ENCODE measurements at places on chromosomes 5 and 9. TPM values are rescaled to one million over a fixed set of nuclear protein-coding genes. Genes with fewer than 3 reads are reported as not detected.

DNA sequence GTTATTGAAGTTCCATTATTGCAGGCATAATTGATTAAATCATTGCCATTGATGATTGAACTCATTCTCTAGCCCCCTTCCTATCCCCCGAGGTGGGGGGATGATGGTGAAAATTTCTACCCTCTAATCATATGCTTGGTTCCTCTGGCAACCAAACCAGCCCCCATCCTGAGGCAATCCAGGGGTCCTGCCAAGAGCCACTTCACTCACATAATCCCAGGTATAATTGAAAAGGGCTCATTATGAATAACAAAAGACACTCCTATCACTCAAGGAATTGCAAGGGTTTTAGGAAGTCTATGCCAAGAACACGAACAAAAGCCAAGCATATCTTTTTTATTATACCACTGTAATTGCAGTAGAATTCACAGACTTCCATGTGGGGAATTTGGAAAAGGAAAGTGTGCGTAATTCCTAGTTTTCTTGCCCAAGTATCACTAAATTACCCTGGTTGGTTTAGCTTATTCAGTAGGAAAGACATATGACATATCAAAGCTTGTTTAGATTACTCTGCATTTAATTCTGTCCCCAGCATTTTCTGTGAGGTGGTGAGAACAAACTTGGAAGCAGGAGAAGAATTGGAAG, 130.7 kb upstream of the TAF11L2 start:
- H3K27me3 ChIP-seq, result no peaks in the 10 kb centered on the region
- H3K4me1 ChIP-seq, result peaks cover 5% of the 10 kb centered on the region
- H3K36me3 ChIP-seq, result no peaks in the 10 kb centered on the region
- no peak overlapping the region for H3K4me3 ChIP-seq
- H3K27ac ChIP-seq, result no peak overlapping the region

The PRLR gene
- total RNA-seq, result 1.6 TPM

DNA sequence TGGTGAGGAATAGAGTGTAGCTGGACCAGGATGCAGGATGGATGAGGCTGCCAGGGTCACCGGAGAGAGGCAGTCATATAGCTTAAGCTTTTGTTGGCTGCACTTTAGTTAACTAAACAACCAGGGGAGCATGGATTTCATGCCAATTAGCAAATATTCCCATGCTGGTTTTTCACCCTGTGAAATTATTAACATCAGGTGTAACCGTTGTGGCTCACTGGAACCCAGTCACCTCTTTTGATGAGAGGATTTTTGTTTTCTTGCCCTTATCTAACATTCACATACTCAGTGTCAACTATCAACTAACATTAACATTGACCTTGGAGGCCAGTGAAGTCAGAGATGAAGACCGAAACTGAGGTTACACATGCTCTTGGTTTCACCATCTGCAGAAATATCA, 97.2 kb upstream of the BASP1 start:
- DNase-seq, result no peak
- no peaks in the 10 kb centered on the region for H3K27me3 ChIP-seq
- H3K4me1 ChIP-seq, result peaks cover 13% of the 10 kb centered on the region
- no peak overlapping the region for H3K27ac ChIP-seq
- no peak overlapping the region for H3K4me3 ChIP-seq

DNA sequence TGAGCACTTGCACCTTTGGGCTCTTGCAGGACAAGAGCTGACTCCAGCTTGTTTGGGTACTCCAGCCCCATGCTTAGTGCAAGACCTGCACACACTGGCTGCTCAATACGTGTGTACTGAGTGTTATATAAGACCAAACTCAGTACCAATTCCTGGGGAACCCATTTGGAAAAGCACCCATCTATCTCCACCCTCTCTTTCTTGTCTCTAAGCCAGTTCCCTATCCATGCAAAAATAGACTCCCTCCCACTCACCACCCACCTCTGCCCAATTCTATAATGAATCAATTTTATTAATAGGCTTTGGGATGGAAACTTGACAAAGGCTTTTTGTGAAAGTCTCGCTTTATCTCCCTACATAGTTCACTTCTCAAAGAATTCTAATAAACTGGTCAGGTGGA, 60.9 kb upstream of the CPLX2 start:
- no peak for DNase-seq
- peak overlapping the region; percentile 19 for H3K27ac ChIP-seq
- peaks cover 1% of the 10 kb centered on the region for H3K27me3 ChIP-seq
- no peaks in the 10 kb centered on the region for H3K36me3 ChIP-seq
- H3K4me1 ChIP-seq, result peaks cover 13% of the 10 kb centered on the region
- H3K4me3 ChIP-seq, result no peak overlapping the region

GRCh38 chr9:6757456-6758247, at the start of gene KDM4C:
TSS of gene KDM4C (plus strand) at chr9:6757973. CDS start at chr9:6792989, 35,016 bp downstream.
- H3K4me3 ChIP-seq, result peak within 1 kb of the TSS; percentile 94
- H3K27ac ChIP-seq, result peak within 1 kb of the TSS; percentile 99
- H3K27me3 ChIP-seq, result no peaks in the 10 kb centered on the region

The IFNK gene
- not detected for total RNA-seq

The WDR41 gene
- 66.2 TPM for total RNA-seq

The SETD9 gene
- 13.1 TPM for total RNA-seq

DNA sequence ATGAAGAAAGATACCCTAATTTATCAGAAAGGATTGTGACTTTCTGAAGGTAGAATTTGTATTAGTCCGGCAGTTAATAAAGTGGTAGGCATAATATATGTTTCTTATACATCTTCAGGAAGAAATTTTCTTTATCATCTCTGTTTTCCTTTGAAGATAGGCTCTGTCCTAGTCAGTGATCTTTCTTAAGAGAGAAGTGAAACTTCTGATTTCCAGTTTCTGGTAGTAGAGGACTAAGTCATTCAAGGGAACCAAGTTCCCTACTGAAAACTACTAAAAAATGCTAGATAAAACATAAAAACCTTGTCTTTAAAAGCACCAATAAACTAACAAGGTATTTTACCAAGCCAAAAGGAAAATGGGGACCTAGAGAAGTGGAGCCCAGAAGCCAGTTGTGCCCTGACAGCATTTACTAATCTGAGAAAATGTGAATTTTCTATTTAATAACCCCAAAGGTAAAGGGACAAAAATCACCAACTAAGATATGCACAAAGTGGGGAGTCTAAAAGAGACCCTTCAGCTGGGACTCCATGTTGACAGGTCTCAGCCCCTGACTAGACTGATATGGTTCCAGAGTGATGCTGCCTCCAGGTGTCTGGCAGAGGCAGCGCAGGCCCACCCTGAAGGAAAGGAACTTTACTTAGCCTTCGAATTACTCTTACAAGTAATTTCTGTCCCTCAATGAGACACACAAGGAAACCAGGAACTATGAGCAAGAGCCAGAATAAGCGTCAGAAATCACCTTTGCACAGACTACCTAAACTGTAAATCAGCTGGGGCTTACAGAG, 72.7 kb downstream of the FAM78A start:
- DNase-seq, result no peak
- H3K4me1 ChIP-seq, result no peaks in the 10 kb centered on the region
- H3K4me3 ChIP-seq, result no peak overlapping the region
- no peak overlapping the region for H3K27ac ChIP-seq

The OR1Q1 gene
- total RNA-seq, result not detected

- no peak overlapping the region for H3K27ac ChIP-seq
- no peaks in the 10 kb centered on the region for H3K36me3 ChIP-seq
- 0 out of 2 replicates have a peak, but pooled peaks cover 3% of the 10 kb centered on the region for H3K4me1 ChIP-seq
- no peak for DNase-seq
These were observed 8.4 kb upstream of the SLC9A3 start for GRCh38 chr5:532521-533242.

DNA sequence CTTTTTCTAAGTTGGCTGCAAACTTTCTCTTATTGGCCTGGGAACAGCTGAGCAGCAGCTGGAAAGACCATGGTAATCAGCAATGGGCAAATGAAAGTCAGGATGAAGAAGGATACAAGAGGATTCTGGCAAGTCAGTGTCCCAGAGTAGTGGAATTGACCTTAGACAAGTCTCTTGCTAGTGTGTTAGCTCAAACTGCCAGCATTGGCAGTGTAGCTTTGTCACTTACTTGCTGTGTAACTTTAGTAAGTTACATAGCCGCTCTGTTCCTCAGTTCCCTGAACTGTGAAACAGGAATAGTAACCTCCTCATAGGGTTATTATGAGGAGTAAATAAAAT, 3.6 kb downstream of the ALDH1A1 start:
- no peak overlapping the region for H3K27ac ChIP-seq
- no peak overlapping the region for H3K4me3 ChIP-seq
- H3K4me1 ChIP-seq, result no peaks in the 10 kb centered on the region
- no peaks in the 10 kb centered on the region for H3K36me3 ChIP-seq
- no peak for DNase-seq

The GABRA6 gene
- total RNA-seq, result not detected

The FYB1 gene
- 1.3 TPM for total RNA-seq

DNA sequence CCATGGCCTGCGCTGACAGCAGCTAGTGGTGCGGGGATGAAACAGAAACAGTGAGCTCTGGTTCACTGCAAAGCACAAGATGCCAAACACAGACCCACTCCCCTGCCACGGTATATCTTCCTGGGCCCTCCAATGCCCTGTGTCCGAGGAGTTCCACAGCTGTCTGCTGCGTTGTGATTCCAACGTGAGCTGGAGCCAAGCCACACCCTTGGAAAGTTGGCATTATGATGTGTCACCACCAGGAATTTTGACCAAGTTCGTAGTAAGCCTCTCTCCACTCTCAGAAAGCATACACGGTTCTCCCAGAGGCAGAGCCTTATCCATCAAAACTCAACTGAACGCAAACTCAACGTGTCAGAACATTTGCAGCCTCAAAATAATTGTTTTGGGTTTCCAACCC, 55.6 kb downstream of the MACROH2A1 start:
- H3K4me3 ChIP-seq, result no peak overlapping the region
- no peak overlapping the region for H3K27ac ChIP-seq
- DNase-seq, result no peak

The CDO1 gene
- not detected for total RNA-seq

The HTR4 gene
- total RNA-seq, result not detected

The TMC1 gene
- total RNA-seq, result not detected

GRCh38 chr9:124347968-124348358, 67.3 kb downstream of the PSMB7 start:
- no peak overlapping the region for H3K27ac ChIP-seq
- no peaks in the 10 kb centered on the region for H3K4me1 ChIP-seq
- H3K36me3 ChIP-seq, result peaks cover 9% of the 10 kb centered on the region
- DNase-seq, result no peak
- H3K4me3 ChIP-seq, result no peak overlapping the region

DNA sequence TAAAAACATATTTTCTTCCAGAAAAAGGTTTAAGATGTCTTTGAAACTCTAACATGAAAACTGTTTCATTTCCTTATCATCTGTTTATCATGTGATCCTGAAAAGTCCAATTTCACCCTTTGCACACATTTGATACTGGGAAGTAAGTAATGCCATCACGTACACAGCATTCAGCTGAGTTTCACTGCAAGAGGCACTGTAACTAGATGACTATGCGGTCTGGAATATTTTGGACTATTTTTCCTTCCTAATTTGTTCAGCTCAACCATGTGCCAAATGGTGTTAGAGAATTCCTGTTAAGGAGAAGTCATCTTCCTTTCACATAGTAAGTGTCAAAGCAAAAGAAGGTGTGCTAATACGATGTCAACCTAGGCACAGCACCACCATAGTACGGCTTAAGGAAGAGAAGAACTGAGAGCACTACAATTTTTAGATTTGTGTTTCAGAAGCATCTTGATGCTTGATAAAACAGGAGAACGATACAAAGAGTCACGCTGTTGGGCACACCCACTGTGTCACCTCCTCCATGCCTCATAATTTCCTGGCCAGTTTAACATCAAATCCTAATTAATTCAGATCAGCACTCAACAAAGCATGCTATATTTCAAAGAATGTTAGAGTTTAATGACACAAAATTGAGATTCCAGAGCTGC, 77.5 kb downstream of the GNAQ start:
- H3K4me1 ChIP-seq, result no peaks in the 10 kb centered on the region
- H3K27me3 ChIP-seq, result no peaks in the 10 kb centered on the region
- H3K27ac ChIP-seq, result no peak overlapping the region
- no peak for DNase-seq

DNA sequence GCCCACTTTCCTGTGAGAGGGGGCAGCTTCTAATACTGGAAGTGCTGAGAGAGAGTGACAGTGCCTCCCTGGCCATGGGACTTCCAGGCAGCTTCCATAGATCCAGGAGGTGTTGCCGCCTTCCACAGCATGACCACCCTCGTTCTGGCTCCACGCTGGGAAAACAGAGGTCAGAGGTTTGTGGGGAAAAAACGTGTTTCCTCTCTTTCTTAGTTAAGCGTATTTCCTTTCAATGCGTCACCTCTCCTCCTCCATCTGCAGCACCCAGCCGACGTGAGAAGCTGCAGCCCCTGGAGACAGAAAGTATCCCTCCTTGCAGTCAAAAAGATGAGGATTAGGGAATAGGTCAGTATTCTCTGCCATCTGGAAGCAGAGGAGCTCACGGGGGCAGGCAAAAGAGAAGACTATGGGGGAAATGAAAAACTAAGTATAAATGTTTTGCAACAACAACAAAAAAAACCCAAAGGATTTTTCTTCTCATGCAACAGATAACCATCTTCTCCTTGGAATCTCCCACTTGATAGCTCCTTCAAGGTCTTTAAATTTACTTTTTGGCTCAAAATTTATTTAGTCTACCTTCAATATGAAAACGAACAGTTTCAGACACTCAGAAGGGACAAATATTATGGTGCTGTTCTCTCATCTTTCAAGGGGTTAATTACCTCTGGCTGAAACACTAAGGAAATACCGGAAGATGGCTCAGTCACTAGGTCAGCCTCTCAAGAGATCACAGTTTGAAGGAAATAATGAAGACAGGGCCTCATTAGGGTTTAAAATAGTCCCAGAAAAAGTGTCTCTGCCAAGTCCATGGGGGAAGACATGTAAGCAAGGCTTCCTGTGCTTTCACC, 38.0 kb downstream of the MTMR12 start:
- peak overlapping the region; percentile 52 for H3K27ac ChIP-seq
- peaks cover 26% of the 10 kb centered on the region for H3K4me1 ChIP-seq
- H3K27me3 ChIP-seq, result no peaks in the 10 kb centered on the region
- no peak for DNase-seq
- no peak overlapping the region for H3K4me3 ChIP-seq
- H3K36me3 ChIP-seq, result no peaks in the 10 kb centered on the region

- DNase-seq, result no peak
- peaks cover 37% of the 10 kb centered on the region for H3K4me1 ChIP-seq
- H3K27ac ChIP-seq, result peak overlapping the region; percentile 54
These were observed 13.9 kb downstream of the PRRC2B start for GRCh38 chr9:131407717-131408195.

The ZNF474 gene
- not detected for total RNA-seq

DNA sequence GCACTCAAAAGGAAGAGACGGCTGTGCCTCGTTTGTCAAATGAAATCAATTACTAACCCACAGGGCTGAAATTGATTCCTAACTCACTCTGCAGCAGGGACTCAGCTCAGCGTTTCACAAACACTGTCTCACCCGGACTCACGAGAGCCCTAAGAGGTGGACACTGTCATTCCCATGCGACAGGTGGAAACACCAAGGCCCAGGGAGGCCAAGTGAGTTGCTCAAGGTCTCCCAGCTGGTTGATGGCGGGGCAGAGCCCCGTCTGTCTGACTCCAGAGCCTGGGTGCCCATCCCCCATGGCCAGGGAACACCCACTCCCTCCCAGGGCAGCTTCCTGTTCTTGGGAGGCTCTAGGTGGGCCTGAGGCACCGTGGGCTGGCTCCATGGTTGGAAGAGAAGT, 1.3 kb upstream of the PLPP7 start:
- no peaks in the 10 kb centered on the region for H3K27me3 ChIP-seq
- DNase-seq, result no peak
- H3K4me3 ChIP-seq, result no peak overlapping the region
- no peaks in the 10 kb centered on the region for H3K4me1 ChIP-seq
- no peaks in the 10 kb centered on the region for H3K36me3 ChIP-seq
- no peak overlapping the region for H3K27ac ChIP-seq

- H3K36me3 ChIP-seq, result no peaks in the 10 kb centered on the region
- DNase-seq, result no peak
- no peak overlapping the region for H3K27ac ChIP-seq
- no peaks in the 10 kb centered on the region for H3K4me1 ChIP-seq
- no peaks in the 10 kb centered on the region for H3K27me3 ChIP-seq
These were observed 125.9 kb downstream of the NUDT12 start for GRCh38 chr5:103436656-103437055.

The HAVCR1 gene
- total RNA-seq, result 135 TPM

The MOB3B gene
- total RNA-seq, result 4.7 TPM

All from Caco-2 (cell line).